ENCODE measurements at places on chromosomes 4 and X.

DNA sequence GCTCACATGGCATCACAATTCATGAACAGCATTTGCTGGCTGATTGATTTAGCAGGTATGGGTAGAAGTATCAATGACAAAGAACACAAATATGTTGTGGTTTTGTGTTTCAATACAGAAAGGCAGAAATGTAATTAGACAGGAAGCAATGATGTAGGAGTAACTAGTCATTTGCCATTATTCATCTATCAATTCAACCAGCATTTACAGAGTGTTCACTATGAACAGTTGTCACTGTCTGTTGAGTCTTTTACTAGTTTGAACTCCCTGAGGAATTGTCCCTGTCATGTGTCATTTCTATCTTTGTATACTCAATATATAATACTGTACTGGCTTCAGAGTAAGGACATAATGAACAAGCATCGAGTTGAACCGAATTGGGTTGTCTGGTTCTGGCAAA is 51.5 kb upstream of the ARHGAP24 start:
- DNase-seq, result no peak

GRCh38 chrX:135544338-135544948 is 24.0 kb downstream of the INTS6L start:
- DNase-seq, result no peak

DNA sequence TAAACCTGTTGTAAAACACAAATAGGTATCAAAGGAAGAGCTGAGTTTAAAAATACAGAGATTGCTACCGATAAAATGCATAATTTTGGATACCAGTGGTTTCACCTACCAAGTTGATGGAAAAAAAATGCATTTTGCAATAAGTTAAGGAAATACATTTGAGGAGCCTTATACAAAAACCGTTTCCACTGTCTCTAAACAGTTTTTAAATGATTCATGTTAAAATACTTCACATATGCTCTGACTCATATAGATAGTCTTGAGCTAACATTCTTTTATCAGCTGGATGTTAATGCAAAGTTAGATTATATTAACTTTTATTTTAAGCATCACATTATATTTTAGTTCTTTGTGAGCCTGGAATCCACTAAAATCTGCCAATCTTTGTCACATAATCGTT is 50.6 kb upstream of the ANKRD17 start:
- DNase-seq, result no peak

GRCh38 chr4:175813204-175813603 is 1.1 kb upstream of the GPM6A start:
- DNase-seq, result no peak

DNA sequence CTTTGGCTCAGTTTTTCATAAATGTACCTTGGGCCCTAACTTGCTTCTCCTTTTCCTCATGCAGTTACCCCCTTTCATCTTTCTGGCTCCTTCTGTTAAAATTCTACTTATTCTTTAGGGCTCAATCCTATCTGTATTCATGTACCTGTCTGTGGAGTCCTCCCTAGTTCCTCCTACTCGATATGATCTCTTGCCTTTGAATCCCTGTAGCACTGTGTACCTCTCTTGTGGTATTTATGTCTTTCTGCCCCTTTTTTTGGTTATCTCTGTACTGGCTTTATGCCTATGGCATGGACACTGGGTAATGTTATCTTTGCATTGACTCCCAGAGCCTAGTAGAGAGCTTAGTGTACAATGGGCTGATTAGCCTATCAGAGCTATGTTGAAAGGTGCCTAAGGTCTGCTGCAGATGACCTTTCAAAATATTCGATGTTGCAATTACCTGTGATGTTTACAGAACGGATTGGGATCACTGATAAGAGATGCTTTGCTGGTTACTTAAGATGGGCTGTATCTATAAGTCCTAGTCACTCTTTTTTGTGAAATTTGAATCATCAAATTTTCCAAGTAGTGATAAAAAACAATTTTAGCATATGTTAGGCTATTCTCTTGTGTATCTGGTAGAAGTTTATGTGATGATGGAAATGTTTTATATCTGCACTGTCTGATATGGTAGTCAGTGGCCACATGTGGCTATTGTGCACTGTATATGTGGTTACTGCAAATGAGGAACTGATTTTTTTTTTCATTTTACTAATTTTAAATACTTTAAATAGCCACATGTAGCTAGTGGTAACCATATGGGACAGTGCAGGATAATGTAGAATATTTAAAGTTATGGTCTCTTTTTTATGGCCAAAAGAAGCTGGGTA is 33.5 kb downstream of the TMEM164 start:
- DNase-seq, result no peak

- DNase-seq, result no peak
Observed at GRCh38 chrX:134548257-134549201, 88.6 kb downstream of the HPRT1 start.

Data from RPMI7951 (cell line).